ENCODE measurements at places on chromosomes 13 and 19.

DNA sequence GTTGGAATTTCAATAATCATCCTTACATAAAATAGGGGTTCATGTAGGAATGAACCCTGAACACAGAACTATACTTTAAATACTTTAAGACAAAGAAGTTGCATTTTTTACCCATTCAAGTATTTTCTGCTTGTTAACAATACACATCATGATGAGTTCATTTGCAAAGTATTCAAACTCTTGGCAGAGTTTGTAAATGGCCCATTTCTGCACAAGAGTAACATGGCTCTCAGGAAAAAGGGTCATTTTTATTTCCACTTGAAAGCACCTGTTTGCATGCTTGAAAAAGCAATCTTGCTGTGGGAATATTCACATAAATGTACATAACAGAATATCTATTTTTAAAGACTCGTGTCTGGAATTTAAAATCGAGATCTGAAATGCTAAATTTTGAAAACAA lies 18.1 kb downstream of the ESD start:
- no peak for DNase-seq

DNA sequence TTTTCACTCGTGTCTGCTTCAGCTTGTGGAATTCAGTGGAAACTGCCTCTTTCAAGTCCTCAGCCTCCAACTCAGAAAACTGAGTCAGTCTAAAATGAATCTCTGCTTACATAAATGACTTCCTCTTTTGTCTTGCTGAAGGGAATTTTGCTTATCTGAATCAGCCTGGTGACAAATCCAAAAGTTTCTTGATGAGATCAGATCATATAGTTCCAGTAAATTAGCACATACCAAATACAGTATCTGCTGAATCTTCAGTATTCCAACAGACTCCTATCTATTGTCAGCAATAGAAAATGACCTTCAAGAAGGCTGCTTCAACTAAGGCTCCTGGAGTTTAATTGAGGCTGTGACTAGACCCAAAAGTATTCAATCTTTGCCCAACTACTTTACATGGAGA lies 290.0 kb downstream of the MZT1 start:
- DNase-seq: peak; percentile 36

GRCh38 chr19:2962018-2962670 lies 15.2 kb upstream of the TLE6 start:
- DNase-seq: peak; percentile 67

GRCh38 chr13:94280349-94280748 lies 199.1 kb downstream of the DCT start:
- DNase-seq: no peak

DNA sequence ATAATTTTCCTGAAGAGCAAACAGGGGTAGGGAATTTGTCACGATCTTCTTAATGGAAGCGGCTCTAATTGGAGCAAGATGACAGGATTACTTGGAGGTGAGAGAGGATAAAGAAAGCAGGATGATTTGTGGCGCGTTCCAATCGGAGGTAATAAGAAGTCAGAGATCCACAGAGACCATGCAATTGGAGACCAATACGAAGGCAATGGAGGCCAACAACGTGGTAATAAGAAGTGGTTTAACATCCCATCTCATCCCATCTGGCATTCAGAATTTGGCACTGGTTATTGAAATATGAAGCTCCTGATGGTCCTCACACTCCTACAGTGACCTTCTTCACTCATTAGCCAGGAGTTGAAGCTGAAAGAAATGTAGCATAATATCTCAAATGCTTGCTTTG lies 130.6 kb downstream of the DLEU7 start:
- DNase-seq: no peak

DNA sequence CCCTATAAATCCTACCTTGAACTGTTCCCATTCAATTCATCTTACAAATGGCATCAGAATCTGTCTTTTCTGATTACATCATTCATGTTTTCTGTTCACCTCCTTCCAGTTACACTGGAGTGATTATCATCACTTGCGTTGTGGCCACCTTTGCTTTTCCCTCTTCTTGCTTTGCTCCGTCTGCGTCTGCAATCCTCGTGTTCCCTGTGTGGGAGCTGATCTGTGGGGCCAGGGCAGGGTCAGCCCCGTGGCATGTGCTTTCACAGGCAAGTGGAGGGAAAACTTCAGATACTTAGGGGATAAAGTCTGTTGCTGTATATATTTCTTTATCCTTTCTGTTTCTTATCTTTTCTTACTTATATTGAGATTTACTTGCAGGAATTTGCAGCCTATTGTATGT lies 277.7 kb downstream of the SLC7A1 start:
- DNase-seq: no peak

GRCh38 chr13:48097793-48098192 lies 2.9 kb upstream of the MED4 start:
- DNase-seq: no peak
